ENCODE measurements at places on chromosomes 7 and 10. TPM values are rescaled to one million over a fixed set of nuclear protein-coding genes. Genes with fewer than 3 reads are reported as not detected.

The PRLHR gene
- polyA plus RNA-seq, result not detected

The PLAU gene
- polyA plus RNA-seq, result 82.5 TPM

The SSC4D gene
- 12.9 TPM for polyA plus RNA-seq

The HGF gene
- polyA plus RNA-seq, result 2.6 TPM

The OR2A5 gene
- polyA plus RNA-seq, result not detected

The WDR86 gene
- polyA plus RNA-seq, result 1.8 TPM

The TDRD1 gene
- not detected for polyA plus RNA-seq

The ACBD7 gene
- polyA plus RNA-seq, result 0.56 TPM

The TBX20 gene
- not detected for polyA plus RNA-seq

The AZGP1 gene
- polyA plus RNA-seq, result 198 TPM

The CCDC172 gene
- not detected for polyA plus RNA-seq

The RPEL1 gene
- polyA plus RNA-seq, result not detected

The WEE2 gene
- polyA plus RNA-seq, result 0.13 TPM

The PSD gene
- 1.2 TPM for polyA plus RNA-seq

The CTAGE15 gene
- polyA plus RNA-seq, result not detected

The CAV2 gene
- 23.1 TPM for polyA plus RNA-seq

The NUPR2 gene
- polyA plus RNA-seq, result 39.6 TPM

The PIK3AP1 gene
- 6.5 TPM for polyA plus RNA-seq

The FXYD4 gene
- 392 TPM for polyA plus RNA-seq

The TMEM273 gene
- polyA plus RNA-seq, result 3.2 TPM

The CACUL1 gene
- 5.3 TPM for polyA plus RNA-seq

The ZNF365 gene
- 0.54 TPM for polyA plus RNA-seq

Data from kidney (tissue), 22 donors.